Amniotic stem cell (primary cell): ENCODE measurements at places on chromosomes 2 and 18.

- DNase-seq: no peak
Observed at GRCh38 chr18:51630706-51631105, 433.2 kb upstream of the MEX3C start.

GRCh38 chr18:12604445-12605007 lies 53.4 kb downstream of the SPIRE1 start:
- no peak for DNase-seq

DNA sequence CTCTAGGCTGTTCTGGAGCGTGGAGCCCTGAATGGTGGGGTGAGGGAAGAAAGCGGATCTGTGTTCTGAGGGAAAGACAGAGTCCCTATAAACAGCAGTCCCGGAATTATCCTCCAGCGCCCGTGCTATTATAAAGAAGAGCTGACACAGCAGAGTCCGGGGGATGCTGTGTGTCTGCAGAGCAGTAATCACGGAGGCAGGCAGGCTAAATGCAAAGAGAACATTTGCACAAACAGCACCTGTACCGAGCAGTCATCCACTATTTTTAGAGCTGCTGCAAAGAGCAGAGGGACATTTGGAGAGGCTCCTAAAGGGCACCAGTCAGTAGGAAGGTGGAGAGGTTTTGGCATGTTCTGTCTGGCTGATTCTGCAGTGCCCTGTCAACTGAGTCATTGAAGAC lies 293.8 kb upstream of the SLC14A2 start:
- DNase-seq: no peak

- no peak for DNase-seq
Observed at GRCh38 chr2:69815717-69816116, 13.7 kb upstream of the GMCL1 start.

- DNase-seq: no peak
Observed at GRCh38 chr18:79523206-79523735, 127.5 kb downstream of the NFATC1 start.

GRCh38 chr2:183192343-183192742 lies 68.1 kb downstream of the NUP35 start:
- no peak for DNase-seq

DNA sequence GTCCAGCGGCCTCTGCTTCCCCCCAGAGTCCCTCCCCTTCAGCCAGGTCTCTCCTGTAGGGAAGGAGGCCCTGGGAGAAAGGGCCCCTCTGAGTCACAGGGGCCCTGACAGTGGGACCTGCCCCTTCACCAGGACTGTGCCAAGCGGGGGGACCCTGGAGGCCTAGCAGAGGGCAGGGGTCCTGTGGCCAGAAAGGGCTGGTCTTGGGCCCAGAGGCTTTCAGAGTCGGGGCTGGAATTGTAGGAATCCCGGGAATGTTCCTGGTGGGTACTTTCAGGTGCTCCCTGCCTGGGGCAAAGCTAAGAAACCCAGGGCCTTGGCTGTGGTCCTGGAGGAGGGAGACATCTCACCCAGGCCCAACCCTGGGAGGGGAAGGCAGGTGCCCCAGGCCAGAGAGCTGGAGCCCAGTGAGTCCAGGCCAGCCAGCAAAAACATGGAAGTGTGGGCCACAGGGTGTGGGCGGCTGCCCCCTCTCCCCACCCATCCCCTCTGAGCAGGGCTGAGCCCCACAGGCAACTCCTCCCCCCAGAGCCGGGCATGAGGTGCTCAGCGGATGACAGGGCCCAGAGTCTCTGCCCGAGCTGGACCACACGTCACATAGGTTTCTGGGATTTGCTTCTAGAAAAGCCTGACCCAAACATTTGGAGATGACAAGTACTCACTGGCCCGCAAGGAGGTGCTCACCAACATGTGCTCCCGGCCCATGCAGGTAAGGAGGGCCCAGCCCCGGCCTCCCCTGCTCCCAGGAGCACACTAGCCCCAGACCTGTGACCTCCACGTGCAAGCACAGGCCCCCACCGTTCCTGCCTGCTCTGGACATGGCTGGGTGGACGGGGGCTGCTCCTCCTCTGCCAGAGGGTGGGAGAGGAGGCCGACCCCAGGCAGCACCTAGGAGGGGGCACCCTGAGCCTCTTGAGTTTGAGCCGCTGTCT lies 48.2 kb upstream of the ALPP start:
- DNase-seq: no peak

GRCh38 chr2:11977766-11978524 lies 231.5 kb downstream of the LPIN1 start:
- DNase-seq: no peak

DNA sequence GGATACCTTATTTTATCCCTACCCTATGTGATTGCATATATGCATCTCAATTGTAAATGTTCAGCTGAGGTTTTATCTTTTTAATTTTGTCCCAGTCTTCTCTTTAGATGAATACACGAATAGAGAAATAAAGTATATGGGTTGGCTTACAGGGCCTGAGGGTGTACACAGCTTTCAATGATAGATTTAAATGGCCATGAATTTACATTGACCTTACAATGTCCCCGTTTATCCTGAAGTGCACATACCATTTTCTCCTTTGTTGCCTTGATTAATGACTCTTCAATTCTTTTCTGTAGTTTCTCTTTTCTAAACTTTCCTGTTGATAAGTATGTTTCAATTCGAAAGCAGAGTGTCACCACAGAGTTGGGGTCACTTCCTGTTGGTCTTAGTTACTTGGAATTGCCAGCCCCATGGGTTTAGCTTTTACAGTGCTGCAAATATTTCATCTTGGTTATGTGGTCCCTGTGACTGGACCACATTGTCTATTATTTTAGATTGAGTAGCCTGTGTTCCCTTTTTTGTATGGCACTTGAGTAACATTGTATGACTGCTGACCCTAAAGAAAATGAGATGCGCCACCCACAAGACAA lies 1616.3 kb upstream of the ACVR2A start:
- DNase-seq: no peak

DNA sequence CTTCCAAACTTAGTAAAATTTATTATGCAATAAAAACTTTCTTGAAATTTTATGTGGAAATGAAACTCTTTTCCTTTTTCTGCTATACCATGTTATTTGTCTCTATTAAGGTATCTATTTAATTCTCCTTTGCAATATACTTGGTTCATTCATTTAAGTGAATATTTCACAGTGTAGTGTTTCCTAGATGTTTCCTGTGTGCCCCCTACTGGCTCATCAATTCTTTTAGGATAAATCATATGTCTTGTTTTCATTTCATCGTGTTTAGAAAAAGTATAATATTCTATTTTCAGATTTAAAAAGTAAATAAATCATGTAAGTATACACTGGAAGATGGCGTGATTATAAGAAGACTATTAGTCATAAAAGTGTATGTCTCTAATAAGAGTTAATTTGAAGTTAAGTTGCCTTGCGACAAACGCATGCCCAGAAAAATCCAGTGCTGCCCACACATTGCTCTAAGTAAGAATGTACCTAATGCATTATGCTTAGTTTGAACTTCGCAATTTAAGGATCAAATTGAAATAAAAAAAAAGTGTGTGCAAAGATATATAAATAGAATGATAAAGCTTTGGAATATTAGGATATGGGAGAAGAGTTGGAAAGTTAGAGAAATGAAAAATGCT lies 525.4 kb downstream of the KCNJ3 start:
- DNase-seq: no peak

DNA sequence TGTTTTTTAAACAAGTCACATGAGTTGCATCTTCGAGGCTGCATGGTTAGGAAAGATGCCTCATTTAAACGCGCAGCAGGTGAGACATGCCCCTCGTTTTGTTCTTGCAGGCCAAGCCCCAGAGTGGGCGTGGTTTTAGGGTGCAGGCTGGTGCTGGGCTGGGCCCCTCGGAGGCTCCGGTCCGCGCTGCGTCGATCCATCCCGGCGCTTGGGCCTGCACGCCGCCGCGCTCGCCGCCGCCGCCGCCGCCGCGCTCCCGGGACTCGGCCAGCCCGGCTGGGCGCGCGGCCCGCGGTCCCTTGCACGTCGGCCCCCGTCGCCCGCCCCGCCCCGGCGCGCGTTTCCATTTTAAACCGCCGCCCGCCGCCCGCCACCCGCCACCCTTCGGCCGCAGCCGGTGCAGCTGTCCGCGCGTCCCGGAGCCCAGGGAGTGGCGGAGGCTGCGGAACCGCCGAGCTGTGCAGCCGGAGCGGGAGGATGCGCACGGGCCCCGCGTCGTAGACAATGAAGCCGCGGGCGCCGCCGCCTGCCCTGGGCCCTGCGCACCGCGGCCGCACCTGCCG lies 175.5 kb downstream of the AGAP1 start:
- DNase-seq: peak; percentile 36

GRCh38 chr2:241553981-241554380 lies 4.6 kb upstream of the BOK start:
- DNase-seq: no peak

DNA sequence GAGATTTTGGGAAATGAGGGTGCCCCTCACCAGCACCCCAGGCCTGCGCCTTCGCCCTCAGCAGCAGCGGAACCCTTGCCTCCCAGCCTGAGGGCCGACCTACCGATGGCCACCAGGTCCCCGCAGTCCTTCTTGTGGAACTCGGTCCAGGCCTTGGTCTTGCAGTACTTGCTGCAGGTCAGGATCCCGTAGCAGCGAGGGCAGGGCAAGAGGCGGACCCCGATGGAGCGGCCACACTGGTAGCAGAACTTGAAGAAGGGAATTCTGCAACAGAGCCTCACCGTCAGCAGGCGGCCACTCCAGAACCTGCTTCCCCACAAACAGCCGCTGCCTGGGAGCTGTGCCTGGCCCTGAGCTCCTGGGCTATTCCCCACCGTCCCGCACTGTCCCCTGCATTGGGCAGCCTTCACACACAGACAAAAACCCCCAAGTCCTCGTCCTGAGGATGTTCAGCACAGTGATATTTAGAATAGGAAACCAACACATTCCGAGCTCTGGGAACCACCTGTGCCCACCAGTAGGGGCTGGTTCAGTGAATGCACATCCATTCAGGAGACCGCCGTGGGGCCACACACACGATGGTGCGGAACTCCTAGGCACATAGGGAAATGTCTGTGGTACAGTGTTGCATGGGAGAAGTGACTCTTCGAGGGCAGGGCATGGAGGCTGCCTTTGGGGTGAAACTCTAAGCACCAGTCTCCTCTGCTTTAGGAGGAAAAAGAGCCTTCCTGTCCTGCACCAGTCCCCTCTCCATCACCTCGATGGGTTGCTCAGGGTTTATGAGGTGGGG lies 45.6 kb downstream of the GPC1 start:
- DNase-seq: no peak

- DNase-seq: no peak
Observed at GRCh38 chr18:41113885-41114482, 841.0 kb upstream of the PIK3C3 start.

- DNase-seq: no peak
Observed at GRCh38 chr2:230498506-230499107, 82.6 kb downstream of the SP100 start.

DNA sequence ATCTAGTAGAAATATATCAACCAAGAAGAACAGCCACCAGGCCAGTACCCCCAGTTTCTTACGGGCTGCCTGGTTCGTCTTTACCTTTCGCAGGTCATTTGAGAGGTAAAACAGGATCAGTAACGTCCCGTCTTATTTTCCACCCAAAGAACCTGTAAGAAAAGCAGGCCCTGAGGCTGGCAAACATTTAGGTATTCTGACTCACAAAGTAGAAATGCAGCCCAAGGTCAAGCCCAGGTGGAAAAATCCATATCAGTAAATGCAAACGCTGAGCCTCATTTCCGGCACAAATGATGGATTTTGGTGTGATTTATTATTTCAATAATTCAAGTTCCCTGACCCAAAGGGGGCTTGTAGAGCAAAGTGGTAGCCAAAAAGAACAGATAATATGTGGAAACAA lies 171.2 kb downstream of the ZNF516 start:
- no peak for DNase-seq

DNA sequence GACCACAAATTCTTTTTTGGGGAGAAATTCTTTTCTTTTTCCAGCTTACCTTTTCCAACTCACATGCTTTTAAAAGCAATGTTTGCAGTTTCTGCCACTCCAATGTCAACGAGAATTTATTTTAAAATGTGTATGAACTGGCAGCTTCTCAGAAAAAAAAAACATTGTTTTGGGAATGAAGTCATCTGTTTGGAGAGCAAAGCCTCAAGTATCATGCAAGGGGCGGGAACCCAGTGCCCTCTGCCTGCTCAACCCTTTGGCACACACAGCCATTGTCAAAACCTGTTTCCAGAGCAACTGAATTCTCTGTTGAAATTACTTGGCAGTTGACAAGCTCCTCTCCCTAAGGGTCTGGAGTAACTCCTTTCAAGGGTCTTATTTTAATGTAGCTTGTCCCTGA lies 128.5 kb downstream of the QPCT start:
- peak; percentile 24 for DNase-seq

DNA sequence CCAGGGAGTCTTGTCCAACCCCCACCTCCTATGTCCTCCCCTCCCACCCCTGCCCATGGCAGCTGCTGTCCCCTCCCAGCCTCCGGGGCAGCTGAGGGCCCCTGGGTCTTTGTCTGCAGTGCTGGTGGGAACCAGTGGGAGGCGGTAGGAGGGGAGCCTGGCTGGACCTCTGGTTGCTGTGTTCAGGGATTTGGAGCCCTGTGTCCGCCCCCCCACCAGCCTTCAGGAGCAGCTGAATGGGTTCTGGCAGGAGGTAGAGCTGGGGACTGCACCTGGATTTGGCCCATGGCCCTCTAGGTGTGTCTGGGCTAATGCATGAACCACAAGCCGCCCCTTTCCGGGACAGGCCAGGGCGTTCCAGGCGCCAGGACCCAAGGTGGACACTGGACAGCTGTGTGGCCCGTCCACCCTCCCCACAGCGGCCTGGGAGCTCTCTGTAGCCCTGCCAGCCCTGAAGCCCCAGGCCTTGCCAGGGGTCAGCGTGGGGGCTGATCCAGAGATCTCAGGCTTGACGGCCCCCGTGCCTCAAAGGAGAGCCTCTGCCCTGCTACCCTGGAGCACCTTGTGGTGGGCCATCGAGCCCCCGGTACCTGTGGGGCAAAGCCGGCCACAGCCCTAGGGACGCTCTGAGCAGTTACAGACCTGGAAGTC lies 25.4 kb downstream of the GPC1 start:
- DNase-seq: no peak

DNA sequence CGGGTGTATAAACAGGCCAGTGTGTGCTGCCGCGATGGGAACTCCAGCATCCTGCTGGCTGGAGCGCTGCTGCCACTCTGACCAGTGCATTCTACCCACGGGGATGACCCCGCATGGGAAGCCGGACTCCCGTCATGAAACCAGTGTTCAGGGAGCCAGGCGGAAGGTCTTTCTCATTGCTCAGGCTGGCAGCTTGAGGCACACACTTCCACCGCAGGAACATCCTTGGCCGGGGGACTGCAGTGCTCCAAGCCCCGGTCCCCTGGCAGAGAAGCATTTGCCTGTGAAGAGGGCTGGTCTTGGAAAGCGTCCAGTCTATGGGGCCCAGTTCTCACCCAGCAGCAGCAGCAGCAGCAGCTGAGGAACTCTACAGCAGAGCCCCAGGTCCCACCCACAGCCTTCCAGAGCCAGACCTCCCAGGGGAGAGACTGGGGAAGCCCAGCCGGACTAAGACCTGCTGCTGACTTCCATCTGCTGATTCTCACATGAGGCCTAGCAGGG lies 235.9 kb downstream of the KLHL29 start:
- no peak for DNase-seq

- no peak for DNase-seq
Observed at GRCh38 chr2:118077636-118078247, 10.5 kb upstream of the INSIG2 start.

DNA sequence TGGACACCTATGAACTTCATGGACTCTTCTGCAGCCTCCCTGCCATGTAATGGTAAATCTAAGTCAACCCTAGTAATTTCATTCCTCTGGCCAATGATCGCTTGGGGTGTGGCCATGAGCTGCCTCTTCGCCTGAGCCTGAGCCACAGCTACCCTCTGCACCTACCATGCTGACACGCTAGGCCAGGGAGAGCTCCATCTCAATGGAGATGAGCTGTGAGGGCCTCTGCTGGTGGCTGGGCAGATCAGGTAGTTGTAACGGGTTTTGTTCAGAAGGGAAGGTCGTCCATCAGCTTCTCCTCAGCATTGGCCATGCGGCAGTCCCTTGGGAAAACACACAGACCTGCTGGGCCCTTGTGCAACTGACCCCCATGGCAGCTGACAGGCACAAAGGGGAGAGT lies 24.4 kb downstream of the MPHOSPH10 start:
- DNase-seq: no peak
